ENCODE measurements at places on chromosomes 4 and X.
A peak's percentile ranks its signal among the peaks of the same experiment; 100 is the strongest.

GRCh38 chr4:8030121-8030781 lies 90.6 kb upstream of the AFAP1 start:
- DNase-seq = no peak

DNA sequence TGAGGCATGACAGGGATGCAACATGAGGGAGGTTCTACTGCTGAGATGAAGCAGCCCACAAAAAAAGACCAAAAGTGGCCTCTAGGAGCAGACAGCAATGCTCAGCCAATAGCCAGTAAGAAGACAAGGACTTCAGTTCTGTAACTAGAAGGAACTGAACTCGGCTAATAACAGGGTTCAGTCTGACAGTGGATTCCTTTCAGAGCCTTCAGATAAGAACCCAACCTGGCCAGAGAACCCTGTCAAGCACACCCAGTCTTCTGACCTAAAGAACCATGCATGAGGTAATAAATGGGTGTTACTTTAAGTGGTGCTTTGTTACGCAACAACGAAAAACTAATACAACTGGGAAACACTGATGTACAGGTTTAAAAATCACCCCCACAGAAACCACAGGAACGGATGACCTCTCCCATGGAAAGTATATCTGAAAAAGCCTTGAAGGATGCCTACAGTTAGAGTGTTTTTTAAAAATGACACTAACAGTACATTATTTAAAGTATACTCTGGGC lies 94.6 kb downstream of the PAPSS1 start:
- DNase-seq = no peak

DNA sequence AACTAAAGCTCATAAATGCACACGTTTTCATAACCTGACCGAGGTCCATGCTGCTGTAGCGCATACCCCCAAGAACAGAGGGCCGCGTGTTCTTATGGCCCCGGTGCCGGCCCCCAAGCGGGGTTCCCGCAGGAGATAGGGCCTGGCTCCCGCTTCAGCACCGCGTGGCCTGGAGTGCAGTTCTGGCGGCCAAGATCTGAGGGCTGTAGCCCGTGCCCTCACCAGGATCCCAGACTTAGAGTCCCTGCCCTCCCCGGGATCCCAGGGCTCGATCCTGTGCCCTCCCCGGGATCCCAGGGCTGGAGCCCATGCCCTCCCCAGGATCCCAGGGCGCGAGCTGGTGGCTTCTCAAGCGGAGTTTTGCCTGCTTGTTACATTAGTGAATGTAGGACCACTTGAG lies 1.0 kb upstream of the GRPEL1 start:
- DNase-seq = no peak

DNA sequence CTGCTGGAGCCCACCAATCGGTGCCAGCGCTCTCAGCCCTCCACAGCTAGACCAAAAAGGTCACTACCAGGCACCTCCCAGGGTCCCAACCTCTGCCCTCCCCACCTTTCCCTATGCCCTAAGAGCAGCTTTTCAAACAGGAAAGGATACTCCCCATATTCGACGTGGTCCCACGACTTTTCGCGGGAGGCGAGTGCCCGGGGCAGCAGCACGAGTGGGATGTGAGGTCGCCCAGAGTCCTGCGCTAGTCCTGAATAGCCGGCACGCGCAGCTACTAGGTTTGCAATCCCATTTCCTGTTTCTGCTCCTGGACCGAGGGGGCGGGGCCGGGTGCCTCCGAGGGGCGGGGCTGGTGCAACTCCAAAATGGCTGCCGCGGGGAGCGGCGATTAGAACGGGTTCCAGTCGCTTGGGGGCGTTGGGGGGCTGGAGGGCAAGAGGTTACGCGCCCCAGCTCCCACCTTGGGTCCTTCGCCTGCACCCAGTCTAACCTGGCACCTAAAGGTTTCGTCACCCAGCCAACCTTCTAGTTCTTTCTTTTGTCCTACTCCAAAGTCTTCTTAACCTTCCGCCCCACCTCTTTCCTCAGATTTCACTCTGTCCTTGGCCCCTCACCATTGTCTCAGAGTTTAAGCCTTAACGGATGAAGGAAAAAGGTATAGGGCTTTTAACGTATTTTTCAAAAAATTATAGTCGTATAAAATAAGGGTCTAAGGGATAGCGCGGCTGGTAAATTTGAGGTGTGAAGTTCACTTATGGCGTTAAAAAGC lies 85.0 kb upstream of the TENT5D start:
- peak; percentile 39 for DNase-seq

DNA sequence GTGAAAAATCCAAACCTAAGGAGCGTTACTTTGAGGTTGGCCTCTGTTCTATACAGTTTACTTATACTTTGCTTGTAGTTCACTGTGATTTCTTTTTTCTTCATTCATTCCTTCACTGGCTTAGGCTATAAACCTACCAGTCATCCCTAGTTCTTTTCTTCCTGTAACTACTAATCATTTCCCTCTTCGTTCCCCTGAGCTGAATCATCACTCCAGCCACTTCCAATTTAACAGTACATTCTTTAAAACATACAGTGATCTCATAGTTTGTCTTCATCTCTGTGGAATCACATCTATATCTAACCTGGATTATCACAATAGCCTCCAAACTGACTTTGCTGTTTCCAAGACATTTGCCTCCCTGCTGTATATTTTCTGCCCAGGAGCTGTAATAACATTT lies 25.2 kb upstream of the NPFFR2 start:
- no peak for DNase-seq

- DNase-seq = no peak
Observed at GRCh38 chr4:108155373-108155772, 13.4 kb downstream of the LEF1 start.

DNA sequence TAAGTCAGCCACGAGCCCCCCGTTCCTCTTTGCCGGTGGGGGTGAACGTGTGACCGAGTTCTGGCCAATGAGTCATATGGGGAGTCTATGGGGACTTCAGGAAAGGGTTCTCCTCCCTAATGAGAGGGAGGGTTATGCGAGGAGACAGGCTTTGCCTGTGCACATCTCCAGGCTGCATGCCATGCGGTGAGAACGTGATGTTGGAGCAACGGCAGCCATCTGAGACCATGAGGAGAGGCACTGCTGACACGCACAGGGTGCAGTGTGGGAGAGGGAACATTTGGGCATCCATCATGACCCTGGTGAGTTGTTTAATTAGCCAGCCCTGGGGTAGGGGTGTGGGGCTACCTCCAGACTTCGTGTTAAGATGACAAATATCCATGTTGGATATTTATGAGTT lies 55.8 kb downstream of the ABLIM2 start:
- DNase-seq = no peak

DNA sequence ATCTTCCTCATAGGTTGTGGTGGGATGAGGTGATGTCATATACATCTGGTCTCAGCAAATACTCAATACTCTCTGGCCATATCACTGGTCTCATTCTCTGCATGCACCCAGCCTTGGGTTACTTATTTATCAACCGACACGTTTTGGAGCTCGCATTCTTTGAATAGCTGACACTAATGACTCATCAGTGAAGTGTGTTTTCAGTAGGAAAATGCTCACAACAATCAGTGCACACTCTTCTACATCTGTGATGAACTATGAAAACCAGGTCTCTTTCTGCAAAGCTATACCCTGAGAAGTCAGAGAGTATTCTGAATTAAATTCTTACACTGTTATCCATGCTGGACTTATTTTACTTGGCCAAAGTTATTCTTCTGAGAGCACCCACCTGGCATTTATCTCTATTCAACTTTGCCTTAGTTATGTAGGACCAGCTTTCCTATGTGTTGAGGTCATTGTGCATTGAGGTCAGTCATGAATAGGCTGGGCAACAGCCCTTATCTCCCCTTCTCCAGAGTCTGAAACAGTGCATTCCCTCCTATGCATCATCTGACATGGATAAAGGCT lies 58.7 kb upstream of the DHX15 start:
- no peak for DNase-seq

DNA sequence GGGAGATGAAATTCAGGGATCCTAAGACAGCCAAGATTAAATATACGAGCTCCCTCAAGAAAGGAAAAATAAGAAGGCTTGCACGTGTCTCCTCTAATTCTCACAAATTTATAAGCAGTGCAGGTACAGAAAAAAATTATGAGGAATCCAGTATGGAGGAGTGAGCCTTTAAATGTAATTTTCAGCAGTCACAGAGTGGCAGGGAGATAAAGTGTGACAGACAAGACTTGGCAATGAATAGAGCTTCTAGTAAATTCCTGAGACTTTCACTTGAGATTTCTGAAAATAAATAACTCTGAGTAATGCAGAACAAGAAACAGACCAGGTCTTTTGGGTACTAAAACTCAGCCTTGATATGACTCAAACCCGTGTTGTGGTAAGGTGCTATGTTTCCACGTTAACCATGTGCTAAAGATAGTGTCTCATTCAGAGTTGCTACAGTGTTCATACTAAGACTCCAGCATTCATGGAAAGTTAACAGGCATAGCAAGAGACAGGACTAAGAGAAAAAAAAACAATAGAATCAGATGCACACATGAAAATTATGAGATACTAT lies 119.8 kb downstream of the SPOCK3 start:
- no peak for DNase-seq

DNA sequence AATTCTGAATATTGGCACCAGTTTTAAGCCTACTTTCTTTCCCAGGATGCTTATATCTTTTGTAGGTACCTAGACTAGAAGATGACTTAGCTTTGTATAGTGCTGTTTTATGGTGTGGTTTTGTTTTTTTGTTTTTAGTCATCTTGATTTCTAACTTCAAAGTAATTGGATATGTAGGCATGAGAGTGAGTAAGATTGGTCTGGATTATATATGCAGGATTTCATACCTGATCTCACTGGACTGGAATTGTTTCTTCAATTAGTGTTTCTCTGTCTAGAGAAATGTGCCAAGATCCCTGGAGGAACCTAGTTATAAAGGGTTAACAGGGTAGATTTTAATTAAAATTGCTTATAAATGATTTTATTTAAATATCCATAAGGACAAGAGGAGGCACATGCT lies 23.1 kb downstream of the NAP1L5 start:
- no peak for DNase-seq

GRCh38 chr4:5019796-5020195 lies 538 bp upstream of the CYTL1 start:
- DNase-seq = no peak

GRCh38 chrX:12548746-12549145 lies 242.5 kb upstream of the PRPS2 start:
- no peak for DNase-seq

GRCh38 chr4:182931691-182932345 lies 14.6 kb upstream of the DCTD start:
- DNase-seq = no peak

DNA sequence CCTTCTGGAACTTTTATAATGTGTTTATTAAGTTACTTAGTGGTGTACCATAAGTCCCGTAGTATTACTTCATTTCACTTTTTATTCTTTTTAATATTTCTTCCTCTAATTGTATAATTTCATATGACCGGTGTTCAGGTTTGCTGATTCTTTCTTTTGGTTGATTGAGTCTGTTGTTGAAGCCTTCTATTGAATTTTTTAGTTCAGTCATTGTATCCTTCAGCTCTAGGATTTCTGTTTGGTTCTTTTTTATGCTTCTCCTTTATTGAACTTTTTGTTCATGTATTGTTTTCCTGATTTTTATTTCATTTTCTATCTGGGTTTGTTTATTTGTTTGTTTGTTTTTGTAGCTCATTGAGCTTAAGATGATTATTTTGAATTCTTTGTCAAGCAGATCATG lies 8.8 kb downstream of the CEP44 start:
- no peak for DNase-seq

DNA sequence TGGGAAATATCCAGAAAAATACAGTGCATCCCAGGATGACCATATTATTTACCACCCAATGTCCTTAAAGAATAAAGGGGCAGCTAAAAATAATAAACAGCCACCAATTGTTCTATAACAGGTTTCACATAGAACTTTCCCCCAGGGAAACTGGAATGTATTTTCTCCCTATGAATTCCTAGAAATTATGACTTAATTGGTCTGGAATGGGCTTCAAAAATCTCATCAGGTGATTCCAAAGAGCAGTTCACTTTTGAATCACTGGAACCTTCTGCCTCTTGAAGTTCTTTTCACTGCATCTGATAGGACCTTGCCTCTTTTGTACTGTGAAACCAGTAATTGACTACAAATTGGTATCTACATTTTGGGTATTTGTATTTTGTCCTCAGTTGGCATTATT lies 119.3 kb downstream of the ZNF330 start:
- no peak for DNase-seq

DNA sequence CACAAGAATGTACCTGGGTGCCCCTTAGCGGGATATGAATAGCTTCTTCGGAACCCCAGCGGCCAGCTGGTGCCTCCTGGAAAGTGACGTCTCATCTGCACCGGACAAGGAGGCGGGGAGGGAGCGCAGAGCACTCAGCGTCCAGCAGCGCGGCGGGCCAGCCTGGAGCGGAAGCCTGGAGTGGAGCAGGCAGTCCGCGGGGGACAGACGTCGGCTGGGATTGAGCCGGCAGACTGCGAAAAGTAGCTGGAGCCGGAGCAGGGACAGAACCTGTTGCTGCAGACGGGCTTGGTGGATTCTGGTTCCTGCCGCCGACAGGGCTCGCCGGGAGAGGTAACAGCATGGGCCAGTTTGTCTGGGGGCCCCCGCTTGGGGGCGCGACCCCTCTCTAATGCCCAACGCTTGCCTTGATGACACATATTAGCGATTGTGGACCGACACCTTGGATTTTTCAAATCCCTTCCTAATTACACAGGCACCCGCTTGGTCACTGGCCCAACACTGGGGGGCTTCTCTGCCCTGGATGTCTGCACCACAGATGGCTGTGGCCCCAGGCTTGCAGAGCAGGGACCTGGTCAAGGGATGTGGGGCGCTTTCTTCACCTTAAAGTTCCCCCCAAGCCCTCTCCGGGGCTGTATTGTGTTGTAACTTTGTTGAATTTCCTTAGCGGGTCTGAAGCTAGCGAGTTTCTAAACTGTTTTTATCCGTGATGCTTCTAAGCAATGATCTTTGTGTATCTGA lies at the start of gene NPFFR2:
Gene NPFFR2 (plus strand): TSS at position 133 of the 741 bp plus-strand sequence. CDS start 96,592 bp downstream, outside the sequence.
- no peak for DNase-seq

- no peak for DNase-seq
Observed at GRCh38 chr4:80062527-80062926, 10.5 kb downstream of the ANTXR2 start.

GRCh38 chr4:78520808-78521226 lies 30.8 kb upstream of the ANXA3 start:
- no peak for DNase-seq

DNA sequence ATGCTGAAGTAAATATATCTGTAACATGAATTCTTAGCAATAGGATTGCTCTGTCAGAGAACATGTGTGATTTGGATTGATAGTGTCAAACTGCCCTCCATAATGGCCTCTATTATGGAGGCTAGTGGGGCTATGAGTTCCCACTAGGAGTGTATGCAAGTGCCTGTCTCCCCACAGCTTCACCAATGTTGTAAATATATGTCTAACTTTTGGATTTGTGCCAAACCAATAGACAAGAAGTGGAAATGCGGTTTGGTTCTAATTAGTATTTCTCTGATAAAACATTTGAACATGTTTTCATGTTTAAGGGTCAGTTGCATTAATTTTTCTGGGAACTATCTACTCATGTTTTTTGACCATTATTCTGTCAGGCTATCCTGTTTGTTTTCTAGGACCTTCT lies 28.1 kb downstream of the GPAT3 start:
- no peak for DNase-seq

Data from NCI-H187 treated with DMSO at 0.1 percent for 48 hours (cell line).